ENCODE measurements at places on chromosomes 2 and 18.

- DNase-seq: no peak
These were observed 38.6 kb downstream of the CIB4 start for GRCh38 chr2:26602575-26602974.

DNA sequence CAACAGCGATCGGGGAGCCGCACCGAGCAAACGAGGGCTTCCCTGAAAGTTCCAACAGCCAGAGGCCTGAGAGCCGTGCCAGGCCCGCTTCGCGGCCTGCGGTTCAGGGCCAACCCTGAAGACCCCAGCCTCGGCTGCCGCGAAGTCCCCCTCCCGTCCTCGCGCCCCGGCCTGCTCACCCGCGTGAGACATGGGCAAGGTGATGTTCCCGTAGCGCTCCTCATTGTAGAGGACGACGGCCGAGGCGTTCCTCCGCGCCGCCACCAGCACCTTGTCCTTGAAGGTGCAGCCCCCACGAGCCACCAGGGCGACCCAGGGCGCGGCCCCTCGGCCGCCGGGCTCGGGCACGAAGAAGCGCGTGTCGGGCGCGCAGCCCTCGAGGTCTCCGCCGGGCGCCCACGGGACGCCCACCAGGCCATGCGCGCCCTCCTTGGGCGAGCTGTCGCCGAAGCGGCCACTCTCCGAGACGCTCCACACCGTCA lies 510 bp downstream of the RNF149 start:
- no peak for DNase-seq

DNA sequence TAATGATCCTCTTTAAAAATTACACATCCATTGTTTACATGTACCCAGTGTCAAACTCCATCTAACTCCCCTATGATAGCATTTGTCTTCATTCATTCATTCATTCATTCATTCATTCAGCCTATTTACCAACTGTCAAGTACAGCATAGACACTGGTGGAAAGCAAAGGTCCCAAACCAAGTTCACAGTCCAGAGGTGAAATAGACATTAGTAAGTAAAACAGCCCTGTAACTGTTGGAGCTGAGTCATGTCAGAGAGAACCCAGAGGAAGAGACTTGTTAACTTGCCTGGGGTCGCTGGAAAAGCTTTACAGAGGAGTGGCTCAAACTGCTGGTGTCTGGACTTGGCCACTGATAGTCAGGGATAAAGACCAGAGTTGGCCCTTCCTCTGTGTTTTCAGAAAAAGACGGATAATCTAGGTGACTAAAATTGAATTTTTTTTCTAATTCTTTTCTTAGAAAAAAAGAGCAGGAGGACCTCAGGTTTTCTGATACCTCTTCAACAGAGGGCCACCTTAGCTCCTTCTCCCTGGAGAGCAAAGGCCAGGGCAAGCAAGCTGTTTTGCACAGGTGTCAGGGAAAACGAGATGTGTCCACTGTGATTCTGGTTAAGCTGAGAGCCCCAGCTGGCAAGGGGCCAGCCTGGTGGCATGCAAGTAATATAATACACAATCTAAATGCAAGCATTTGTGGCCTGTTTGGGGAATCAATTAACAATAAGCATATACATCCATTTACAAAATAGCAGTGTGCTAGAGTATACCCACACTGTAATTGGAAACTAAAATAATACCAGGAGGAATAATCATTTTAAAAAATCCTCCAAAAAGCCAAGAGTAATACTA lies 96.7 kb upstream of the SLC14A2 start:
- DNase-seq: no peak

- no peak for DNase-seq
These were observed 305.2 kb downstream of the ETAA1 start for GRCh38 chr2:67702284-67702683.

GRCh38 chr2:47945046-47945781 lies 38.9 kb upstream of the FBXO11 start:
- no peak for DNase-seq

DNA sequence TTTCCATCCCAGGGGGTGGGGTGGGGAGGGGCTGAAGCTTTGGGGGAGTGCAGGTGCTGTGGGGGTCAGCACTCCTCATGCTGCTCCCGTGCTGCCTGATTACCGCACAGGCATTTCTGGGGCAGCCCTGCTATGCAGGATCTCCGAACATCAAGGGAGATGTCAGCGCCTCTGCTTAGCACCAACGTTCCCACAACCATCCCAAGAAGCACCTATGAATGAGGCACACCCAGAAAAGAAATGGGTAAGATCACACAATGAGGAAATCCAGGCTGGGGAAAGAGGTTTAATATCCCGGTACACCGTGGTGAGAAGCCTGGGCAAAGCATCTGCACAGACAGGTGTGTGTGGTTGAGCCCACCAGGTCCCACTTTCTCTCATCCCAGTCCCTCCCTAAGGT lies 17.5 kb downstream of the GAREM2 start:
- no peak for DNase-seq

GRCh38 chr2:150188800-150189199 lies 298.7 kb downstream of the RND3 start:
- DNase-seq: no peak

DNA sequence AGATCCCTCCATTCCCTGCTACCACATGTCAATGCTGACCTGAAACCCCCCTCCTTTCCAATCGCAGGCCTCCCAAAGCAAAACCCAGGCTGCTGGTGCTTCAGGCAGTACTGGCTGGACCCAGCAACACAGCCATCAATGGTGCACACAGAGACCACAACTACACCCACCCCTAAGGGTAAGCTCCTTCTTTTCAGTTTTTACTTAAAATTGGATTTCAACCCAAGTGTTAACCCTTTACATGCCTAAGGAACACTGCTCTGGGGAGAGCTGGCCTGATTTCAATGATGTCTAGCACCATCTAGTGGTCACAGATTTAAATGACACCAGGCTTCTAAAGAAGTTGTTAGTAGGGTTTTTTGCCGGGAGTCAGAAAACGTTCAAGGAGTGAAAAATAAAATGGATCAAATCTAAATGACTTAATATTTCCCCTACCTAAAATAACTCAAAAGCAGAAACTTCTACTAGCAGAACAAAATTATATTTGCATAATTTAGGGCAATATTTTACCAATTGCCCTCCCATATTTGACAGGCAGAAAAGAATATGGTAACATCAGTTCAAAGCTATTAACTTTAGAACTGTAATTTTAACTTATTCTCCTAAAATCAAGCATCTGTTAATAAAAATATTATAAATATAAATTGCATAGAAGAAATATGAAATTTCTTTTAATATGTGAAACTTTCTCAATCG lies 24.6 kb downstream of the FECH start:
- DNase-seq: peak; percentile 29

Data from COLO829 (cell line).